Pancreas (tissue), 10 donors: ENCODE measurements at places on chromosomes 1 and 21. TPM values are rescaled to one million over a fixed set of nuclear protein-coding genes. Genes with fewer than 3 reads are reported as not detected.

Gene AMY1B
- 0.32 TPM for total RNA-seq

Gene PFKFB2
- 17.0 TPM for total RNA-seq

Gene TRAF3IP3
- 2.8 TPM for total RNA-seq

Gene IVL
- total RNA-seq, result not detected

Gene RASAL2
- total RNA-seq, result 5.0 TPM

Gene EPHB2
- total RNA-seq, result 10.0 TPM

Gene OPTC
- total RNA-seq, result not detected
